NCI-H2081 (cell line): ENCODE measurements at places on chromosomes 12 and 14.

GRCh38 chr12:39682689-39683477, 63.3 kb upstream of the ABCD2 start:
- no peak for DNase-seq

DNA sequence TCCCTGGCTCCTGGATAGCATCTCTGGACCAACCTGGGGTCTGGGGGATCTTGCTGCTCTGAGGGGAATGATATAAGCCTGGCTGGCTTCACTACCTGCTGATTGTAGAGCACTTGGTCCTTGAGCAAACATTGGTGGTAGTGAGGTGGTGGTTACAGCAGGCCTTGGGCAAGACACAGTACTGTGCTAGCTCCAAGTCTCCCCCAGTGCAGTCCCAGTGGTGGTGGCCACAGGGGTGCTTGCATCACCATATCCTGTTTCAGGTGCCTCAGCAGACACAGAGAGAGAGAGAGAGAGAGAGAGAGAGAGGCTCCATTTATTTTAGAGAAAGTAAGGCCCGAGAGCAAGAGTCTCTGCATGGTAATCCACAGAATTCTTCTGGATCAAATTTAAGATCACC, 186.3 kb downstream of the MYRFL start:
- no peak for DNase-seq

- DNase-seq: peak; percentile 30
These were observed 15.8 kb upstream of the CPNE8 start for GRCh38 chr12:38921025-38921677.

GRCh38 chr14:59427653-59428580, 37.3 kb downstream of the GPR135 start:
- DNase-seq: no peak

GRCh38 chr14:95808371-95808770, 68.3 kb upstream of the TUNAR start:
- no peak for DNase-seq

DNA sequence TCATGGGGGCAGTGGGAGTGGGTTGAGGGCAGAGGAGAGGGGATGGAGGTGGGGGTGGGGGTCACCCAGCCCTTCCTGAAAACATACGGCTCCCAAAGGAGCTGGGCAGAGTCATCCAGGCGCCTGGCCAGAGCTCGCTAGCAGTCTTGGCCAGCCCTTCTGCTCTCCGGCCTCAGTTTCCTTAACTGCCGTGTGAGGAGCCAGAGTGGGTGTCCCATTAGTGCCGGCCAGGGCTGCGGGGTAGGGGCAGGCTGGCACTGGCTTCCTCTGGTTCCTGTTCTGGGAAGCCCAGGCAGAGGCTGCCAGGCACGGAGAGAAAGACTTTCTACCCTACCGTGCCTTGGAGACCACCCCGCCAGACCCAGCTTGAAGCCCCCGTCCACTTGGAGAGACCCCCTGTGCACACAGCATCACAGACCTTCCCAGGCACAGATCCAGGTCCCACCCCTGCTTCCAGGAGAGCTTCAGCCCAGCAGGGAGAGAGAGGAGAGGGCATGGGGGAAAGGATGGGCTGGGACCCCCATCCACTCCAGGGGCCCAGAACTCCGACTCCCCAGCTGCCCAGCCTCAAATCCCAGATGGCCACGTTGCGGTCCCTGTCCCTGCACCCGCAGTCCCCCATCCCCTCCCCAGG, 93.3 kb downstream of the RFLNA start:
- no peak for DNase-seq

- DNase-seq: no peak
These were observed 76.5 kb downstream of the FOXN3 start for GRCh38 chr14:89340200-89341181.

- DNase-seq: no peak
These were observed 228.4 kb upstream of the NPAS3 start for GRCh38 chr14:32710231-32710671.

- DNase-seq: no peak
These were observed 354.0 kb downstream of the FLRT2 start for GRCh38 chr14:85883966-85884365.

DNA sequence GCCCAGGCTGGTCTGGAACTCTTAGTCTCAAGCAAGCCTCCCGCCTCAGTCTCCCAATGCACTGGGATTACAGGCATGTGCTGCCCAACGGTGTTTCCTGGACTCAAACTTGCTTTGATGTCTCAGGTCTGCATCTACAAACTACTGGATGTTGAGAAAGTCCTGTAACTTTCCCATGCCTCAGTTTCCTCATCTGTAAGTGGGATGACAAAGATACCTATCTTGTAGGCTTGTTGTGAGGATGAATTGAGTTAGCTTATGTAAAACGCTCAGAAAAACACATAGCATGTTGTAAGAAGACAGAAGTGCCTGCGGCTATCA, 63.6 kb upstream of the NUDT4 start:
- no peak for DNase-seq

DNA sequence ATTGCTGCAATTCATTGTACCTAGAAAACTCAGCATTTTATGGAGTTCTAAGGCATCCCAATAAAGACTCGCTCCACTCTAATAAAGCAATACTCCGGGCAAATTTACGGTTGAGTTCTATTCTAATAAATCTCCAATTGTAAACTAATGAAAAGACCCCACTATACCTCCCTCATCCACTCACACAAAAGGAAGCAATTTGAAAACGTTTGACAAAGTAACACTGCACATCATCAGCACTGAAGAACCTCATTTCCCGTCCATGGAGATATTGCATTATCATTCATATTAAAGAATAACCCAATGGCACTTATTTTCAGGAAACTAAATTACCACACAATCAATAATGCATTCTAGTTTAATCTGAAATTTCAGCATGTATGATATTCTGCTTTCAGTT, 111.0 kb upstream of the LMO3 start:
- DNase-seq: no peak

- no peak for DNase-seq
These were observed 89.3 kb downstream of the BCL11B start for GRCh38 chr14:99182548-99183250.

- DNase-seq: no peak
These were observed 363.1 kb upstream of the STXBP6 start for GRCh38 chr14:25412998-25413397.

- no peak for DNase-seq
These were observed 33.8 kb downstream of the STK38L start for GRCh38 chr12:27277846-27278260.

DNA sequence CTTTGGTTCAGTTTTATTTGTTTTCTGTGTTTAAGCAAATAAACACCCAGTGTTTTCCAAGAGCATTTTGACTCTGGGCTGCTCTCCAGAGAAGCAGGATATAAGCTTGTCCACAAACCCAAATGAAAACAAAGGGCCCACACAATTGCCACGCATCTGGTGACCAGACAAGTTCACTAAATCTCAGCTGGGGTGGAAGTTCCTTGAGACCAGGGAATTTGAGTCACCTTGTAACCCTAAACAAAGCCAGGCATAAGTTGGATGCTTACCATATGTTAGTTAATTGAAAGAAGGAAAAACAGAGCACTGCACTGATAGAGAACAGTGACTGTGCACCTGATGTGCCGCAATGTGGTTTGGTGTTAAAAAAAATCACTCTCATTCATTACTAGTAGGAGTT, 1.6 kb upstream of the TXNRD1 start:
- DNase-seq: peak; percentile 23

DNA sequence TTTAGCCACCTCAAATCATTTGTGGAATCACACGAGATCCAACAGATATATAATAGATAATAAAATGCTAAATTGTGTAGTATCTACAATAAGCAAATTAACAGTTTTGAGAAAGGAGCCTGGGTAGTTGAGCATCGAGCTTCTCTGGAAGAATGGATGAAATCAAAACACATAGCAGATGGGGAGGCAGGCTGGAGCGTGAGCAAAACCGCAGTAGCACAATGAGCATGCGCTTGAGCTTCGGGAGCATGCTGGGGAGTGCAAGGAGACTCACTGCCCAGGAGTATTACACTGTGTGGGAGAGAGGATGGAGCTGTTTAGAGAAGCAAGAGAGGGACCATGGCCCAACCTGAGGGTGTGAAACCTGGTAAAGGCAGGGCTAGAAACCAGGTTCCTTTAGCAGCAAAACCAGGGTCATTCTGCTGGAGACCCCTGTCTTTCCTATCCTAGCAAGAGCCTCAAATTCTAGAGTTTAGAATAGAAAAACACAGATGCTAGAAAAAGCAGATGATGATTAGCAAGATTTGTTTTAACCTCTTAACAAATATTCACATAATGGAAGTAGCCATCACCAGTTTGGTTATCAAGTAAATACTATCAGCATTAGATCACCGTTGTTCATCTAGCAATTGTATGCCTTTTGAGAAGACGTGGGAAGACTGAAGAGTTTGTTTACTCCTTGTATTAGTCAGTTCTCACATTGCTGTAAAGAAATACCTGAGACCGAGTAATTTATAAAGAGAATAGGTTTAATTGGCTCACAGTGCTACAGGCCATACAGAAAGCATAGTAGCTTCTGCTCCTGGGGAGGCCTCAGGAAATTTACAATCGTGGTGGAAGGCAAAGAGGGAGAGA, 484.8 kb downstream of the EGLN3 start:
- no peak for DNase-seq

DNA sequence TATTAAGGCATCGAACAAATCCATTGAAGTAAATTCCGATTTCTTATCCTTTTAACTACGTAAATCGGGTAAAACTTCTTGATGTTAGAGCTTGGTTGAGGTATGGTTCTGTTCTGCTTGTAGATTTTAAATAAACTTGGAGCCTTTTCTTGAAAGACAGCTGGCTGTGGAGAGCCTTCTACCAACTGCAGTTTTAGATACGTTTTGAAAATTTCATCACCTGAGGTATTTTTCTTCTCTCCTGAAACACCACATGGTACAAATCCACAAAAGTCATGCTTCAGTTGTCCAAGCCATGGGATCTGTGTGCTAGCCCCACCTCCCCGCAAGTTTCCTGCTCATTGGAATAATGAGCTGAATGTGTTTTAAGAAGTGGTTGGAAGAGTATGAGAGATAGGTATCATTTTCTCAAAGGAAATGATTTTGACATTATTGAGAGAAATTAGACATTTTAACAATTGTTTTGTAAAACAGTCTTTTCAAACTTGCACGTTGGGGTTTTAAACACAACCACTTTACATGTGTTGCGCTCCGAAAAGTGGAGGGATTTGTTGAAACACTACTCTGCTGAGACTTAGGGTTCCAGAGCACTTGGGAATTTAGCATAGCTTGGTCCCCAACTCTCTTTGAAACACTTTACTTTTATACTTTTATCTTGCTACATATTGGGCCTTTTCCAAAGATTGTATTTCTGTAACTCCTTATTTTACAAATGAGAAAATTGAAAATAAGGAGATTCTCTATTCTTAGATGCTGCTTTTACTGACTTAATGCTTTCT, 1.4 kb downstream of the PPM1A start:
- no peak for DNase-seq

- no peak for DNase-seq
These were observed 53.8 kb upstream of the CCDC196 start for GRCh38 chr14:66432334-66432733.
